Heart left ventricle (tissue), 16 donors: ENCODE measurements at places on chromosomes 12 and 14. TPM values are rescaled to one million over a fixed set of nuclear protein-coding genes. Genes with fewer than 3 reads are reported as not detected.

The PMCH gene
- not detected for polyA plus RNA-seq

- no peak for DNase-seq
- H3K4me1 ChIP-seq = peaks cover 7% of the 10 kb centered on the region
- H3K27me3 ChIP-seq = no peaks in the 10 kb centered on the region
- no peak overlapping the region for H3K4me3 ChIP-seq
Observed at GRCh38 chr12:7096979-7097378, 4.7 kb upstream of the C1R start.

GRCh38 chr12:114967151-114967550 lies 283.2 kb upstream of the TBX3 start:
- DNase-seq = no peak
- H3K36me3 ChIP-seq = no peaks in the 10 kb centered on the region

DNA sequence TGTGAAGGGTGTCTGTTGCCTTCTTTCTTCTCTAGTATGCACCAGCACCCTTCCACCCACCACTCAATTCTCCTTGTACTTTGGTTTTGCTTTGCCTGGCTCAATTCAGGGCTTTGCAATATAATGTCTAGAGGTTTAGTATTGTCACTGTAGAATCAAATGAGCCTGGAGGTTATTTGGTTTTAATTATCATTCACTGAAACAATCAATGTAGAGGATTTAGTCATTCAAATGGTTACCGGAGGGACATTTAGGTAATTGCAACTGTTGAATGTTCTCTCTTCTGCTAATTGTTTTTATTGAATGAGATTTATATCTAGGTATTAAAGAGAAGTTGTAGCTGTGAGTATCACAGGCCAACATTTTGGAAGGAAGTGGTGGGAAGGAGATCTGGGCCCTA lies 29.3 kb upstream of the NFKBIA start:
- no peaks in the 10 kb centered on the region for H3K27me3 ChIP-seq
- H3K36me3 ChIP-seq = no peaks in the 10 kb centered on the region
- DNase-seq = no peak
- H3K4me1 ChIP-seq = no peaks in the 10 kb centered on the region

DNA sequence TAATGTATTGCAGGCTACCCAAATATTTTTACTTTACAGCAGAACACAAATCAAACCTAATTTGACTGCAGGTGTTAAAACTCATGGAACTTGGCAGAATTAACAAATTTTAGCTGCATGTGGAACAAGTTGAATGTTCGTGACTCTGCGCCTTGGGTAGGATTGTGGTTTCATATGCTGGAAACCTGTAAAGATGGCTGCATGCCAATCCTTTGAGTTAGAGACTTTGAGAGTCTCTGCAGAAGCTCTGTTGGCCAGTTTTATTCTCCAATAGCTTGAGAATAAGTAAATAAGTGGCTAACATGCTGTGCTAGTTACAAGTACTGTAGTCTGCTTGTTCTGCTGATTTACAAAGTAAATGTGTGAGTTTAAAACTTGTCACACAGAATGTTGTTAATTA lies 77.8 kb downstream of the PDE6H start:
- H3K4me1 ChIP-seq = no peaks in the 10 kb centered on the region
- H3K27ac ChIP-seq = no peak overlapping the region
- H3K4me3 ChIP-seq = no peak overlapping the region
- H3K27me3 ChIP-seq = no peaks in the 10 kb centered on the region
- H3K36me3 ChIP-seq = no peaks in the 10 kb centered on the region
